ENCODE measurements at places on chromosomes 13 and 19.

DNA sequence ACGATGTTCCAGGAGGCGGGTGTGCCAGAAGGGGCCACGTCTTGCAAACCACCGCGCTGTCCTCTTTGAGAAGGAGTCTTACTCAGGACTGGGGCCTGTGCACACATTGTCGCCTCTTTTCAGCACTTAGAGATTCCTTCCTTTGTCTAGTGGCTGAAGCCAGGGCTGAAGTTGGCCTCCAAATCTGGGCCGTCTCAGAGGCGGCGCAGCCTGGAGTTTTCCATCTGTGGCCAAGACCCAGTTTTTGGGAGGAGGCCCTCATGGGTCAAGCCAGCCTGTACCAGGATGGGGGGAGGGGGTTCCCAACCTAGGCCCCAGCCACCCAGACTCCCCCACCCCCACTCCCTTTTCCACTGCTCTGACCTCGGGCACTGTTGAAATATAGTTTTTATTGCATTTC is 11.8 kb downstream of the ANO8 start:
- DNase-seq: no peak

GRCh38 chr13:20431080-20431479 is 94.6 kb downstream of the CRYL1 start:
- DNase-seq: no peak

GRCh38 chr13:87536499-87536898 is 134.7 kb upstream of the SLITRK5 start:
- no peak for DNase-seq

GRCh38 chr13:30864433-30865122 is 41.5 kb upstream of the MEDAG start:
- DNase-seq: no peak

- no peak for DNase-seq
Measured at GRCh38 chr13:110521296-110521680, 40.2 kb downstream of the RAB20 start.
